NCI-H748 treated with DMSO at 0.1 percent for 48 hours (cell line): ENCODE measurements at places on chromosomes 1 and 21.

DNA sequence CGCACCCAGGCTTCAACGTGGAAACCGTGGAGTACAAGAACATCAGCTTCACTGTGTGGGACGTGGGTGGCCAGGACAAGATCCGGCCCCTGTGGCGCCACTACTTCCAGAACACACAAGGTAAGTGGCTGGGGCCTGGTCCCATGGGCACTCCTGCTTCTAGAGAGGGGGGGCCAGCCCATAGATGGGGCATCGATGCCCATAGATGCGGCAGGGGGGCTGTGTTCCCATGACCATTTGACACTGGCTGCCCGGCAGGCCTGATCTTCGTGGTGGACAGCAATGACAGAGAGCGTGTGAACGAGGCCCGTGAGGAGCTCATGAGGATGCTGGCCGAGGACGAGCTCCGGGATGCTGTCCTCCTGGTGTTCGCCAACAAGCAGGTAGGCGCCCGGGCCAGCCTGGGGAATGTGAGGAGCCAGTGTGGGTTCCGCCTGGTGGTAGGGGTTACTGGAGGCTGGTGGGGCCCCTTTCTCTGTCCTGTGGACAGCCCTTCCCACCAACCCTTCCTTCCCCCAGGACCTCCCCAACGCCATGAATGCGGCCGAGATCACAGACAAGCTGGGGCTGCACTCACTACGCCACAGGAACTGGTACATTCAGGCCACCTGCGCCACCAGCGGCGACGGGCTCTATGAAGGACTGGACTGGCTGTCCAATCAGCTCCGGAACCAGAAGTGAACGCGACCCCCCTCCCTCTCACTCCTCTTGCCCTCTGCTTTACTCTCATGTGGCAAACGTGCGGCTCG, 5.6 kb downstream of the C1orf35 start:
- DNase-seq = no peak

DNA sequence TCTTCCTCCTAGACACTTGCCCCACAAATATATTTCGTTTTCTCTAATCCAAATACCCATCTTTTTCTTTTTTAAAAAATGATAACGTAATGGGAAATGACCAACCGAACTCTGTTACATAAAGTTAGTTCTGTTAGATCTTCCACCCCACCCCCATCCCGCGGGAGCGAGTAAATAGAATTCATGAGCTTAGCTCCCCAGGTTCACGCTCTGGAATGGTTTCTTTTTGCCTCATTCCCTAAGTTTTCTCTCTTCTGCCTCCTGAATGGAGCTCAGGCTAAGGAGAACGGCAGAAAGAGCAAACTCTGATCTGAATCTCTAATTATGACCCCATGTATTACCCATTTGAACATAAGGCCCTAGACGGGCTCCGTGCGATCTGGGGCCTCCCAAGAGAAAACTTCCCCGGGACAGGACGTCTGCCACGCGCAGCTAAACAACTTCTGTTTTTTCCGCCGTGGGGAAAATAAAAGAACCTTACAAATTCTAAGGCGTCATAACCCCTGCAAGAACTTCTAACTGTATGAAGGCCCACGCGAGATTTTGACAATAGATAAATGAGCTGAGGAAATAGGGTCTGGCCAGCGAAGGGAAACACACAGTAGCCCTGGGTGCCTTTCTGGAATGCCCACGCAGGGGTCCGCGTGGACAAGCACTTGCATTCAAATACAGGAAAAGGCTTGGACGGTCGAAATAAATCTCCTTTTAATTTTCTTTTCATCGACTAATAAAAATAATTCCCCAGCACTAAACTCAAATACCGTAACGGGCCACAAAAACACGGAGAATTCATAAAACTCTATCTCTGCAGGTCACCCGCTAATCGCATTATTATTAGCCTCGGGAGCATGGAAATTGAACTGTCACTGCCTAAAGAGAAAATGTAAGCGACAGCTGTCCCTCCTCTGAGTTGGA, 2.2 kb downstream of the TBX15 start:
- DNase-seq = no peak

DNA sequence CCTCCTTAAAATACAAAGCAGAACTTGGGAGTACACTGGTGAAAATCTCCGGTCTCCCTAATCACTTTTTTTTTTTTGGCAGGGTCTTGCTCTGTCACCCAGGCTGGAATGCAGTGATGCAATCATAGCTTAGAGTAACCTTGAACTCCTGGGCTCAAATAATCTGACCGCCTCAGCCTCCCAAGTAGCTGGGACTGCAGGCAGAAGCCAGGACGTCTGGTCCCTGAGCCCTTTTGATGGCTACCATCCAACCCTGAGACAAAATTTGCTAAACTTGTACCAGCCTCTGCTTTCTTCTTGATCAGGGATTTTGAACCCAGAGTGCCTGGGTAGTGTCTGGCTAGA, 4.1 kb downstream of the L1TD1 start:
- DNase-seq = no peak

GRCh38 chr1:17950728-17951127, 156.9 kb upstream of the IGSF21 start:
- no peak for DNase-seq

GRCh38 chr21:37435120-37435519, 68.5 kb downstream of the DYRK1A start:
- peak; percentile 93 for DNase-seq

- DNase-seq = no peak
Measured at GRCh38 chr1:205588636-205589035, 43.2 kb downstream of the ELK4 start.

GRCh38 chr1:225451340-225451739, 23.5 kb upstream of the LBR start:
- DNase-seq = no peak

GRCh38 chr1:210200124-210200736, 32.4 kb upstream of the SERTAD4 start:
- no peak for DNase-seq

- no peak for DNase-seq
Measured at GRCh38 chr21:34548781-34549376, 36.9 kb upstream of the KCNE1 start.

GRCh38 chr21:44450402-44450801, 4.9 kb upstream of the LRRC3 start:
- DNase-seq = no peak

GRCh38 chr1:151013518-151013917, 5.3 kb downstream of the PRUNE1 start:
- DNase-seq = no peak

DNA sequence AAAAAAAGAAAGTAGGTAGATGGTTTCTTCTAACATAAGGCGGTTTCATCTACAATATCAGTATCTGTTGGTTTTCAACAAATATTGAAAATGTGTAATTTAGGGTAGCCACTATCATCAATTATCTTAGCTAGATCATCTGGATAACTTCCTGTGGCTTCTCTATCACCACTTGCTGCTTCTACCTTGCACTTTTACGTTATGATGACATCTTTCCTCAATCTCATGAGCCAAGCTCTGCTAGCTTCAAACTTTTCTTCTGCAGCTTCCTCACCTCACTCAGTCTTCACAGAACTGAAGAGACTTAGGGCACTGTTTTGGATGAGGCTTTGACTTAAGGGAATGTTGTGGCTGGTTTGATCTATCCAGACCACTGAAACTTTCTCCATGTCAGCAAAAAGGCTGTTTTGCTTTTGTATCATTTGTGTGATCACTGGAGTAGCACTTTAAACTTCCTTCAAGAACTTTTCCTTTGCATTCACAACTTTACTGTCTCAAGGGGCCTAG, 144.9 kb upstream of the HP1BP3 start:
- DNase-seq = no peak

DNA sequence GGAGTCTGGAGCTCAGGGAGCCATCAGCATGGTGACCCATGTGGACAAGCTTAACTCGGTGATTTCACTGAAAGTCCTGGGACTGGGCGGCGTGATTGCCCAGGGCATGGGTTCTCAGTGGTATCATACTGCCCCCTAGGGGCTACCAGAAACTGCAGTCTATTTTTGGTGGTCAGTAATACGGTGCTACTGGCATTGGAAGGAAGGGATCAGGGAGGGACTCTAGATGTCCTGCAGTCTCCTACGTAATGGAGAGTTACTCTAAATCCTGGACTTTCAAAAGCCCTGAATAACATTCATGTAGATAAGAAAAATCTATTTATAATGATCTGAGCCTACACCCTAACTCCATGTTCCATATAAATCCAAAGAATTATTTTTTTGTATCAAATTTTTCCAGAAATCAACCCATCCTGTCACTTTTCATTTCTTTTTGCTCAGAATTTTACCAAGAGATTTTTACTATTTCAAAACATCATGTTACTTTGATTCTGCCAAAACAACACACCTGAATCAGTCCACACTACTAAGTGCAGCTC, 37.3 kb downstream of the PABPC4 start:
- DNase-seq = peak; percentile 99

DNA sequence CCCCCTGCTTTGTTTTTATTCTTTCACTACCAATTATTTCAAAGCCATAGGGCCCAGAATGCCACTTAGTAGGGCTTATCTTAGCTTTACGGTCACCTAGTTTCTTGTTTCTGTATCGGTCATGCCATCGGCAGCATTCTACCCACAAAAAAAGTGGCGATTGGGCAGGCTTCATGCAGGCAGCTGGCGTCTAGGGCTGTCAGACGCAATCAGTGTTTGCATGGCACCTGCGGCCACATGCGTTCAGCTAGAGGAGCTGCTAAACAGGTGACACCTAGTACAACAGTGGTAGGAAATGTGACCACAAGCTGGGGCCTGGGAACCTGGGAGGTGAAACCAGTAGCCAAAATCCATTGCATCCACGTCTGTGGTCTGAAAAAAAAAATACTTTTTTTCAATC, 262.7 kb downstream of the PBX1 start:
- DNase-seq = no peak

- no peak for DNase-seq
Measured at GRCh38 chr21:45410151-45410864, 5.3 kb downstream of the COL18A1 start.

DNA sequence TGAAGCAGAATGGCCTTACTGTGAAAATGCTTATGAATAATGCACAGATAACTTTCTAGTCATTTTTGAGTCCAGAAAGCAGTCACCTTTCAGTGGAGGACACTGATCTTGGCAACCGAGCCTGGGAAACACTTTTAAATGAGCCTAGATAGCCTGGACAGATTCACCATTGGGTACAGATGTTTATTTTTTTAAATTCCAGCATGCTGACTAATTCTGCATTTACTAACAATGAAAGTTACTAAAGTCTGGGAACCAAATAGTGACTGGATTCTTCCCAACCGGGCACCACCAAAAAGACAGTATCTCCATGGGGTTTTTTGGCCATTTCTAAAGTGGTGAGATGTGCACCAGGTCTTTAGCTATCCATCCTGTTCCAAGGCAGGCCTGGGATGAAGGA, 3.3 kb upstream of the FMOD start:
- DNase-seq = no peak
